ENCODE measurements at places on chromosomes 7 and 10.

- DNase-seq: no peak
Observed at GRCh38 chr10:86188326-86188725, 178.3 kb downstream of the GRID1 start.

GRCh38 chr10:64312876-64313275 is 791.7 kb downstream of the REEP3 start:
- DNase-seq: no peak

DNA sequence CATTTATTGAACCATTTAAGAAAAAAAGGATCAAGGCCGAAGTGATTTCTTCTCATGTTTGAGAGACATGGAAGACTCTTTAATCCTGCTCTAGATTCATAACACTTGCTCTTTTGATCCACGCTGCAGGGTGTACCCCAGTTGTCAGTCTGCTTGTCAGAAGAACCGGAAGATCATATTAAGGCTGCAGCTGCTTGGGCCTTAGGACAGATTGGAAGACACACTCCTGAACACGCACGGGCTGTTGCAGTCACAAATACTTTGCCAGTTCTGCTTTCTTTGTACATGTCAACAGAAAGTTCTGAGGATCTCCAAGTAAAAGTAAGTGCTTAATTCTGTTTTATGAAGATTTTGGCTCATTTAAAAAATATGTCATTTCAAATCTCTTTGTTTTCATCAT is 46.3 kb downstream of the SPAG6 start:
- DNase-seq: no peak

- no peak for DNase-seq
Observed at GRCh38 chr10:4837551-4837950, 11.5 kb downstream of the AKR1E2 start.

DNA sequence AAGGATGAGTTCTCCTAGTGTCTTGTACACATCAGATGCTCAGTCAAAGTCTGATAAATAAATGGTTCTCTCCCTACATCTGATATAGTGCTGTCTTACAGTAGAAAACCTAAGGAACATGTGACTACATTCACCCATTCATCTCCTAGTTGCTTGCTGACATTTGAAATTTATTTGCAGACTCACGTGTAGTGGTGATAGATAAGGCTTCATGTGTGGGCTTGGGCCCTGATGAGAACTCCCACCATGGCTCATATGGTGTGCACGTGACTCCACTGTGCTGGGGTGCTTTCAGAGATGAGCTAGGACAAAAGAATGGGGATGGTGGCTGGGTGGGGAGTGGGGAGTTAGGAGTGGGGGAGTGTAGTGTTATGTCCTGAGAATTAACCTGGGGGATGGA is 287.3 kb downstream of the RPS24 start:
- no peak for DNase-seq

DNA sequence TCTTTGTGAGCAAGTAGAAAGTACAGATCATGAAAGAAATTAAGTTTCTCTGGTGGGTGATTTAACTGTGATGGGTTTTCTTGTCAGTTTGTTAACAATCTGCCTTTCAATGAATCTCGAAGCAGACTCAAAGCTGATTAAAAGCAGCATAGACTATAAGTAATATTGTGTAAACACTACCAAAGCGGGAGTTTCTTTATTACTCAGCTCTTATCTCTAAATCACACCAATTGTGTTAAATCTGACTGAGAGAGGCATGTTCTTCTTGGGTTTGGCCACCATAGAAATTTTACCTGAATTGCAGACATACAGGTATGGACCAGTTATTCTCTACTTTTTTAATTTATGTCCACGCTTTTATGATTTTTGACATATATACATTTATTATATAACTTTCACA is 65.2 kb downstream of the DKK1 start:
- DNase-seq: no peak

GRCh38 chr10:132712743-132713142 is 73.2 kb downstream of the NKX6-2 start:
- no peak for DNase-seq

DNA sequence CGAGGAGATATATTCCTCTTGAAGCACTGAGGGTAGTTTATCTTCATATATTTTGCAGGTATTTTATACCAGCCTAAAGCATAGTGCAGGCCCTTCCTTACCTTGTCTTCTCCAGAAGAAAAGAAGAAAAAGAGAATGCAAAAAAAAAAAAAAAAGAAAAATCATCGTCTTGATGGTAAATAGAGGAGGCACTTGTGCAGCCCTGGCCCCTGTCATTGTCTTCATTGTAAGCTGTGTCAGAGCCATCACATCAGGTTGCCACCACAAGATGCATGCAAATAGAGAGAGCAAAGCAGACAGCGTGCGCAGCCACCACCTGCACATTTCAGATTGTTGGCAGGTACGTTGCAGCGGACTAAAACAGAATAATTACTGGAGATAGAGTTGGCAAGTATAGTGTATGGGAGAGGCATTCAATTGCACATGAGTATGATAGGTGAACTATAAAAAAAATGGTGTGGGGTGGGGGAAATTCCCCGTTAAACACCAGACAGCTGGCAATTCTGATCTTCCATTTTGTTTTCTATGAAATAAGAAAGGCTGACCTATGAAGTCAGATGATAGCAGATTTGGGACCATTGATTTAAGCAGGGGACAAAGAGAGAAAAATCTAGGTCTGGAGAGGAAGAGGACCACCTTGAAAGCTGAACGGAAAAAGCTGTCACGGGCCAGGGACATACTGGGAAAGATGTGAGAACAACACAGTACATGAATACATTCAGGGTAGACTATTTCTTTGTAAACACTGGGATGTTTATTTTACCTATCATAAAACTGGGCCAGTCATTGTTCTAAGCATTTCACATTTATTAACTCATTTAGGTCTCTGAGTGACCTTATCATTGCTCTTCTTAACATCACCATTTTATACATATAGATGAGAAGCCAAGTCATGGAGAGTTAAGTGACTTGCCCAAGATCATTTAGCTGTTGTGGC is 306.3 kb upstream of the SP8 start:
- no peak for DNase-seq

DNA sequence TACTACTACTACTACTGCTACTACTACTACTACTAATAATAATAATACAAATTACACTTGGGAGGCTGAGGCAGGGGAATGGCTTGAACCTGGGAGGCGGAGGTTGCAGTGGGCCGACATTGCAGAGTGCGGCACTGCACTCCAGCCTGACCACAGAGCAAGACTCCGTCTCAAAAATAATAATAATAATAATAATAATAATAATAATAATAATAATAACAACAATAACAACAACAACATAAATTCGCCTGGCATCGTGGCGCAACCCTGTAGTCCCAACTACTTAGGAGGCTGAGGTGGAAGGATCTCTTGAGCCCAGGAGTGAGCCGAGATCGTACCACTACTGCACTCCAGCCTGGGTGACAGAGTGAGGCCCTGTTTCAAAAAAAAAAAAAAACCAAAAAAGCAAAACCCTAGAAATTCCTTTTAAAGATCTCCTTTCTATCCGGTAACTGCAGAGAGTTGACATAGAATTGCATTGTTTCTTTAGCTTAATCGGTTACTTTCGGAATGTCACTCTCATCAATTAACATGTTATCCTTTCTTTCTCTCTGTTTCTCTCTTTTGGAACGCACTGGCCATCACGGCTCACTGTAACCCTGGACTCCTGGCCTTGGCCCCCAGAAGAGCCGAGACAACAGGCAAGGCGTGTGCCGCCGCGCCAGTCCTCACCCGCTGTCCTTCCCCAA is 972 bp downstream of the PHYH start:
- no peak for DNase-seq

GRCh38 chr10:62851442-62851841 is 35.3 kb upstream of the EGR2 start:
- DNase-seq: no peak

GRCh38 chr7:144525956-144526355 is 122.5 kb upstream of the NOBOX start:
- no peak for DNase-seq

GRCh38 chr10:69474742-69475432 is 23.6 kb downstream of the TSPAN15 start:
- DNase-seq: no peak

DNA sequence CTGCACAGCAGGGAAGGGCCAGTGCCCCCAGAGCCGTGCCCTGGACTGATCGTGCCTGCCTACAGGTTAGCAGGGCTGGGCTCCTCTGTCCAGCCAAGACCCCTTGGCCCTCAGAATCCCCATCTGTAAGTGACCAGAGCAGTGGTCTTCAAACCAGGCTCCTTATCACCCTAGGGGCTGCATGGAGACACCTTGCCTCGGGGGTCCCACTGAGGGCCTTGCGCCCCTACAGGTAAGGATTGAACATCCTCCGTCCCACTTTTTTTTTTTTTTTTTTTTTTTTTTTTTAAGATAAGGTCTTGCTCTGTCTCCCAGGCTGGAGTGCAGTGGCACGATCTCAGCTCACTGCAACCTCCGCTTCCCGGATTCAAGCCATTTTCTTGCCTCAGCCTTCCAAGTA is 32.6 kb upstream of the RADIL start:
- DNase-seq: no peak

DNA sequence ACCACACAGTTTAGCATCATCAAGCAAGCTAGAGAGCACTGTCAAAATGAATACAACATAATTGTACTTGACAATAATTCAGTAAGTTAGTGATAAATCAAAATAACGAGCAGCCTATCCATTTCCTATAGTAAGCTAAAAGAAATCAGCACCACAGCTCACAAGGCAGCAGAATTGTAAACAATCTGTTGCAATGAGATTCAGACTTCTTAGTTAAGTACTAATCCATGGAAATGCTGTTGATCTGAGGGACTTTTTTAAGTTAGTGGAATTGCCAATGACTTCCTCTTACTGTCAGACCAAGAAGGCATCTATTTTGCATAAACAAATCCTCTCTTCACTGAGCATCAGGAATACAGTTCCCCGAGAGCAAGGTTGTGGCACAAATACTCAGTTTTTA is 136.6 kb upstream of the CCDC6 start:
- DNase-seq: no peak

- DNase-seq: no peak
Observed at GRCh38 chr10:111123883-111124282, 47.1 kb downstream of the ADRA2A start.

DNA sequence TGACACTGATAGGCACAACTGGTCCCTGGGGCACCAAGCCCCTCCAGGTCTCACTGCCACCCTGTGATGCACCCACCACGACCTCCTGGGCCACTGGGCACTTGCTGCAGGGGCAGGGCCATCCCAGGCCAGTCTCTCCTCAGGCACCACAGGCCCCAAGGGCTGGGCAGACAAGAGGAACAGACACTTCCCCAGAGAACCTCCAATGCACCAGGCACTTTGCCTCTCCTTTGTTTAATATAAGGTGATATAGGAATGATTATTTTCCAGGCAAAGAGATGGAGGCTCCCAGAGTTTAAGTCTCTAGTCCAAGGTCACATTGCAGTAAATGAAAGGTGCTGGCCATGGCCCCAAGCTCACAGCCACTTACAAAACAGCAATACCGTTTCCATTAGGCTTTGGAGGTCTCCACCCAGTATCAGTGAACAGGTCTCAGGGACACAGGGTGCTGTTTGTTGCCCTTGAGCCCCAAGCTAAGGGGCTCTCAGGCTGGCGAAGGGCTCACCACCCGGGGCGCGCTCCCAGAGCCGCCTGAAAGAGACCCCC is 4.5 kb downstream of the DEPP1 start:
- DNase-seq: no peak

DNA sequence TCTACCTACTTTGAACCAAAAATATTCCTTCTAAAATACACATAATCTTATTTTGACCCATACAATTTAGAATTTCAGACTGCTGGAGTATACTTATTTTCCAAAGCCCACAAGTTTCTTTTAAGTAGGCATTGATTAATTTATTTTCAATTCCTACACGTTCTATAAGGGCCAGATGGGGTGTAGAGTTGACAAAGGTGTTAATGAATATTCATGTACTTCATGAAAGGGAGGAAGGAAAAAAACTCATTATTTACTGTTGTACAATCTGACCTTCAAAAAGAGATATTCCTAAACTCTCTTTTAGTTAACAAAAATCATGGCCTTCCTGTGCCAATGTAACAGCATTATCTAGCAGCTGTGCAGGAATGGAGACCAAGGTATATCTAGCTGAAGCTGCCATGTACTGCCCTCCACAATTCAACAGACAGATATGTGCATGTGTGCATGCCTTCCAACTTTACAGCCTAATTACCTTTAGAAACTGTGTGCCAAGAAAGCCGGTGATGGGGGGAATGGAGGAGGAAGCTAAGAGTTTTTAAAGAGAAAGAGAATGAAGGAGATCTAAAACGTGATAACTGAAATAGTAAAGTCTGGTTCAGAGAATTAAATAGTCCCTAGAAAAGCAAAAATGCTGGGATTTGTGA is 108.9 kb downstream of the UPF2 start:
- no peak for DNase-seq

DNA sequence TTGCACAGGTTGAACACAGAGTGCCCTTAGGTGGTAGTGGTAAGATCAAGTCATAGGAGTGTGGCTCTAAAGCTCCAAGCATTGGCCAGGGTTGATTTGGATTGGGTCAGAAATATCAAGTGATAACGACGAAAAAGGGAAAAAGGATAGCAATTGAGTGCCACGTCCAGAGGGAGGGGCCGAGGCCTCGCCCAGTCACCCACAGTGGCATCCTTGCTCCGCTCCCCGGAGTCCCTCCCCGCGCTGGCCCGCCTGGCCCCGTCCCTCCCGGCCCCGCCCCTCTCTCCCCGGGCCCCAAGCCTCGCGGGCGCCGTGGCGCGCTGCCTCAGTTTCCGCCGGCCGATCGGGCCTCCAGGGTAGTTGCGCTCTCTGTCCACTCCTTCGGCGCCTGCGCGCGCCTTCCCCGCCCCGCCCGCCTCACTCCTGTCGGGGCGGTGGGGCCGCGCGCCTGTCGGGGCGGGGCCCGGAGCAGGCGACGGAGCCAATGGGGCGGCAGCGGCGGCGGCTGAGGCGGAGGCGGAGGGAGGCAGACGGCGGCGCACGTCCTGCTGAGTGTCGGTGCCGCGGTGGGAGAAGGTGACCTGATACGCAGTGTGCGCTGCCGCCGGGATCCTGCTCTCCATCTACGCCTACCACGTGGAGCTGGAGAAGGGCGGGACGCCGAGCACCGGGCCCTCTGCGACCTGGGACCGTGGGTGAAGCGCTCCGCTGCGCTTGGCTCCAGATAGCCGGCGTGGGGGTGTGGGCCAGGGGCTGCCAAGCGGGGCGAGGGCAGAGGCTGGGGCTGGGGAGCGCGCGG is 209.1 kb upstream of the ZNF722 start:
- no peak for DNase-seq

DNA sequence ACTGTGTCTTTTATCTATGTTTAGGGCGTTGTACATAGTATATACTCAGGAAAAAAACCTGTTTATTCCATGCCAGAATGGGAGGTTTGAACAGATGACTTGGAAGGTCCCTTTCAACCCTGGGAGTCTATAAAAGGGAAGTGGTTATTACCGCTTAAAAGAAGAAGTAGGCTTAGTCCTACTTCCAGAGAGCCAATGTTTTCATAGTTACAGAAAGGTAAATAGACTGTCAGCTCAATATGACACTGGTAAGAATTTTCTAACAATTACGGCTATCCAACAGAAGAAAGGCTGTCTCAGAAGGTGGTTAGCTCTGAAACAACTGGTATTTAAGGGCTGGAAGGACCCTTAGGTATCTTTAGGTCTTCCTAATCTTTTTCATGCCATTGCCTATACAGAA is 1.1 kb upstream of the TFAM start:
- DNase-seq: no peak

Data from activated T-cell treated with anti-CD3 and anti-CD28 coated beads, Interleukin-2, amount 50 U/mL, for 24 hours (primary cell).